Osteocyte (in vitro differentiated cells): ENCODE measurements at places on chromosomes 12 and 14. TPM values are rescaled to one million over a fixed set of nuclear protein-coding genes. Genes with fewer than 3 reads are reported as not detected.

- H3K36me3 ChIP-seq: no peaks in the 10 kb centered on the region
- no peak for DNase-seq
- peaks cover 2% of the 10 kb centered on the region for H3K27me3 ChIP-seq
- H3K4me3 ChIP-seq: no peak overlapping the region
- no peaks in the 10 kb centered on the region for H3K4me1 ChIP-seq
- no peak overlapping the region for H3K27ac ChIP-seq
These were observed 1004.4 kb upstream of the TMEM132C start for GRCh38 chr12:127262615-127263014.

DNA sequence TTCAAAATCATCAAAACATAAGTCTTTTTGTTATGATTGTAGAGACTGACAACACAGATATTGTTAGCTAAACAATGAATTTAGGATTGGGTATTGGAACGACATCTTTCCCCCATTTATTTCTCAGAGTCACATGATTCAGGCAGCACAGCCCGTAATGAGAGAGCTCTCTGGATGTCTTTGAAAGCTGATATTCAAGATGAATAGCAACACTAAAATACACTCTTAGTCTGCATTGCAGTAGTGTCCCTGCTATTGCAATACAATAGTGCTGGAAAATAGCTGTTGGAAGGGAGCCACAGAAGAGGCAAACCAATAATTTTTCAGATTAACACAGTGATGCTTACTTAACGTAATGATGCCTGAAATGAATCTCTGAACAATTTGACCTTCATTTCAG, 9.9 kb downstream of the GTSF1 start:
- no peak overlapping the region for H3K4me3 ChIP-seq
- DNase-seq: no peak
- H3K27ac ChIP-seq: no peak overlapping the region
- peaks cover 5% of the 10 kb centered on the region for H3K4me1 ChIP-seq
- no peaks in the 10 kb centered on the region for H3K36me3 ChIP-seq

- no peaks in the 10 kb centered on the region for H3K4me1 ChIP-seq
- H3K27ac ChIP-seq: no peak overlapping the region
- no peak overlapping the region for H3K4me3 ChIP-seq
- H3K36me3 ChIP-seq: no peaks in the 10 kb centered on the region
These were observed 16.8 kb upstream of the TESPA1 start for GRCh38 chr12:55001198-55001868.

DNA sequence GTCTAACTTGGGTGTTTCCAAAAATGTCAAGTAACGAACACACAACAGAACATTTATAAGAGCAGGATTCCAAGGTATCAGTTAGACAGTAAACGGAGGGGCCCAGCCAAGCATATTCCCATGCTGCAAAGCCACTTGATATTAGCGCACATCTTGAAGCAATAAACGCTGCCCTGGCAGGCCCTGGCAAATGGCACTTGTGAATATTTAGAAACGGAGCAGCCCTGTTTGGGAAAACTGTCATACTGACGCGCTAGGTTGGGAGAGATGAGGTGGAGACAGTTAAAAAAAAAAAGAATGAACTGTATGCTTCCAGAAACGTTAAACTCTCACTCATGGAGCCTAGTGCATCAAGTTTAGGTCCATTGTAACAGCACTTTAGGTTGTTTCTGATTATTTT, 9.3 kb downstream of the DGLUCY start:
- H3K4me3 ChIP-seq: no peak overlapping the region
- H3K27ac ChIP-seq: no peak overlapping the region
- no peaks in the 10 kb centered on the region for H3K27me3 ChIP-seq
- H3K36me3 ChIP-seq: peaks cover 14% of the 10 kb centered on the region
- peaks cover 8% of the 10 kb centered on the region for H3K4me1 ChIP-seq

- H3K4me1 ChIP-seq: no peaks in the 10 kb centered on the region
- no peaks in the 10 kb centered on the region for H3K36me3 ChIP-seq
- no peaks in the 10 kb centered on the region for H3K27me3 ChIP-seq
- DNase-seq: no peak
- no peak overlapping the region for H3K27ac ChIP-seq
These were observed 158.9 kb downstream of the KIF26A start for GRCh38 chr14:104297313-104297704.

DNA sequence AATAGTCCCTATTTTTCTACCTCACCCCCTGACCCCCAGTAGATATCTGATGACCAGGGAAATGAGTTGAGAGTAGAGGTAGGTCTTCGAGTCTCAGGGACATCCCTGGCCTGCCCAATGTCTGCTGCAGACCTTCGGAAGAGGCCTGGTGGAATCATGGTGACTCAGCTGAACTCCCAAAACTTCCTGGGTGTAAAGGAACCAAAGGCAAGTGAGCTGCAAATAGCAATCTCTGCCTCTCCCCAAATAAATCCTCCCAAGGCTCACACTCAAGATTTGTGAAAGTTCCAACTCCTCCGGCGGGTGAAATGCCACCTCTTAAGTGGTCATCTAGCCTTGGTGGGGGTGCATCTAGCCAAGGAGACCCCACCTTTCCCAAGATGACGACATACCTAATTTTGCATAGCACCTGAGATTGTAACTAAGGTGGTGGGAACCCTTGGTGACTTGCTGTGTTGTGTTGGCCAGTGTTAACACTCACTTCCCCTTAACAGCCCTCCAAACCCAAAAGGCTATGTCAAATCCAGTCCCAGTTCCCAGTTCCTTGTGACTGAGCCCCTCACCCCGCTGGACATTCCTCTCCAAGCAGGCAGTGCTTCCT, 6.3 kb downstream of the ZFP36L1 start:
- H3K36me3 ChIP-seq: peaks cover 48% of the 10 kb centered on the region
- H3K4me3 ChIP-seq: peak overlapping the region; percentile 60
- peak overlapping the region; percentile 80 for H3K27ac ChIP-seq
- H3K27me3 ChIP-seq: no peaks in the 10 kb centered on the region
- DNase-seq: no peak

DNA sequence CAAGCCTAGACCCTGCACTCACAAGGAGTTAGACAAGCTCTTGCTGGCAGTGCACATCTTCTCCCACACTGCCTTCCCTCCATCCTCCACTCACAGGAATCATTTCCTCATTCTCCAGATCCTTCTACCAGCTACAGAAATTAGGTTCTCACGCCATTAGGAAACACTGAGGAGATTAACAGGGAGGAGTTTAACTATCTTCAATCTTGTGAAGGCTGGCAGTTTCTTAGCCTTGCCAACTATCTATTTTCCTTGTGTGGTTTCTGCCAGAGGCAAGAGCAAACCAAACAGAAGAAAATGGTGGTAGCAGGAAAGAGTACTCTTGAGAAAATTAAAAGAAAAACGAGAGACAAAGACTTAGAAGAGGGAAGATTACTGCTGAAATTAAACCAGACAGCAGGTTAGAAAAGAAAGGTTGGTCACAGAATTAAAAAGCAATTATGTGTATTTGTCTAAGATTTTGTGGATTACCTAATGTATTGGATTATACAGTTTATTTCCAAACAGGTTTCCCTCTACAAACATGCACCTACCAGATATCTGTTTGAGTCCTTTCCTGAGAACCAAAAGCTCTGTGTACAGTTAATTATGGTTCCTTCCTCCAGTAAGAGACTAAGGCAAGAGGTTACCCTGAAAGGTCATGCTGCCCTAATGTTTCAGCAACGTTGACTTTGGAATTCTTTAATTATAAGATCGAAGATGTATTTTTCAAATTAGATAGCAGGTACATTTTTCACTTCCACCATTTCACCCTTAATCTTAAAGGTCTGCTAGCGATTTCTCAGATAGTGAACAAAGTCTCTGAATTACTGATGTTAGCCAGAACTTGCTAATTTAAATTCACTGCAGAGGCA, 5.0 kb downstream of the RERG start:
- H3K4me3 ChIP-seq: peak overlapping the region; percentile 36
- no peak for DNase-seq
- H3K4me1 ChIP-seq: peaks cover 83% of the 10 kb centered on the region
- peak overlapping the region; percentile 95 for H3K27ac ChIP-seq
- H3K27me3 ChIP-seq: no peaks in the 10 kb centered on the region

DNA sequence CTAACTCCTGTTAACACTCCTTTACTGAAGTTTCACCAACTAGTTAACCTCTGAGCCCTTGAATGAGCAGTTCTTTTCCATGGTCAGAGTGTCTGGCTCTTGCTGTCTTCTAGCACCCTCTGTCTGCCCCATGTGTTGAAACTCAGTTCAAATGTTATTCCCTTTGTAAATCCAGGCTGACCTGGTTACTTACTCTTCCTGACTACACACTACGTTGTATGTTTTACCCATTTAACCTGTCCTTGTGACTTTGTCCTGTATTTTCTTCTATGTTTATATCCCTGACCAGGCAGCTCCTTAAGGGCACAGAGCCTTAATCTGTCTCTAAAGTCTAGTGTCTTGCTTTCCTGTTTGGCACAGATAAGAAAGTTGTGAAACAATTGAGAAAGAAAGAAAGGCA, 389.0 kb upstream of the RPL10L start:
- H3K27ac ChIP-seq: no peak overlapping the region
- DNase-seq: no peak
- H3K4me1 ChIP-seq: no peaks in the 10 kb centered on the region
- no peaks in the 10 kb centered on the region for H3K36me3 ChIP-seq

DNA sequence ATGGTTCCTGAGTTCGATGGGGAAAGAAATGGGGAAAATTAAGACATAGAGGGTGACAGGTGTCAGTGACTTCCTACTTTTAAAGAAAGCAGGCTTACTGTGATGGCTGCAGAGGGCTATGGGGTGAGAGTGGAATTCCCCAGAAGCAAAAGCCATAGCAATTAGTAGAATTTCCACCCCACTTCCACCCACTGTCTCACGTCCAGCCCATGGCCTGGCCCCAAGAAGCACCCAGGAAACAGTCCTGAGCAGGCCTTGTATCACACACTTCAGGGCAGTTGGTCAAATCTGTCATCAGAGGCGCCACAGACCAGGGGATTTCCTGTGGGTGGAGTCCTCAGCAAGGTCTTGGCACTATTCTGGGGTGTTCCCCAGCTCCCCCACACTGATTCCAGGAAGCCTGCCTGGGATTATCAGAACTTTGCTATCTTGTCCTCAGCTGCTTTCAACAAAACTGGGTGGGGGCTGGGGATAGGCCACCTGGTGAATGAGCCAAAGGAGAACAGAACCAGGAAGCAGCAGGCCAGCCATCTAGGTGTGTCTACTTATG, 120.1 kb upstream of the CCND2 start:
- no peak overlapping the region for H3K27ac ChIP-seq
- H3K36me3 ChIP-seq: no peaks in the 10 kb centered on the region
- peak; percentile 36 for DNase-seq
- H3K4me3 ChIP-seq: no peak overlapping the region
- no peaks in the 10 kb centered on the region for H3K27me3 ChIP-seq
- no peaks in the 10 kb centered on the region for H3K4me1 ChIP-seq

GRCh38 chr12:98533723-98534251, 18.4 kb downstream of the TMPO start:
- H3K27ac ChIP-seq: peak overlapping the region; percentile 58
- no peak overlapping the region for H3K4me3 ChIP-seq
- DNase-seq: no peak
- H3K4me1 ChIP-seq: peaks cover 14% of the 10 kb centered on the region

GRCh38 chr14:75295491-75296345, 17.1 kb downstream of the FOS start:
- no peaks in the 10 kb centered on the region for H3K36me3 ChIP-seq
- DNase-seq: peak; percentile 92

DNA sequence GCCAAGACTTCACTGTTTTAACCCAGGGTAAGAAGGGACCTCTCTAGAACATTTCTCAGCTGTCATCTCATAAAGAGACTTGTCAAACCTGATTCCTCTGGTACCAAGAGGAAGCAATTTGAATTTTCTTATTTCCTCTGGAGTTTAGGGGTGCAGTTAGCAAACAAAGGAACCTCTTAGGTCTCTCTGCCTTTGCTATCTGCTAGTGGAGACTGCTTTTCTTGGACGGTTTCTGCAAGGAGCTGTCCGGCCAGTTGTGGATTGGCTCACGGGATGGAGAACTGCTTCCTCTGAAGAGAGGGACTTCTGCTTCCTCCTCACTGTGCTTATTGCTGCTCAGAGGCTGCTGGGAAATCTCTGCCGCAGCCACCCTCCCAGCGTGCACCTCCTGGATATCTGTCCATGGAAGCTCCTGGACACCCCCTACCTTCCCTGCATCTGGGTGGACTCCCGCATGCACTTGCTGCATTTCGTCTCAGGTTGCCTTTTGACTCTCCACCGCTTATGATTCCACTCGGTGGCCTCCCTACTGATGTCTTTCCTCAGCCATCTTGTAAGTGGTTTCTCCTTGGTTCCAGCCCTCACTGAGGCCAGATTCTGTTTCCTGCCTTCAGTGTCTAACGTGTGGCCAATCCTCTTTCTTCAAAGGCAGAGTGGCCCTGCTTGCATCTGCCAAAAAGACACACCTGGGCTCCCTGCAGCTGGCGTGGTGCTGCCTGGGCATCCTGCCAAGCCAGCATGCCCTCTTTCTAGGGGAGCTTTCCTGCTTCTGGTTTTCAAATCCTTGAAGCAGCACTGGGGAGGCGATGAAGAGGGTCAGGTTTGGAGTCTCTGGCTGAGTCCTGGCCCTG, 187.3 kb downstream of the CHST11 start:
- DNase-seq: no peak
- no peaks in the 10 kb centered on the region for H3K36me3 ChIP-seq
- no peaks in the 10 kb centered on the region for H3K4me1 ChIP-seq
- no peaks in the 10 kb centered on the region for H3K27me3 ChIP-seq
- H3K27ac ChIP-seq: no peak overlapping the region
- no peak overlapping the region for H3K4me3 ChIP-seq

GRCh38 chr14:93185349-93185720, 218 bp downstream of the LYSET start:
- no peaks in the 10 kb centered on the region for H3K27me3 ChIP-seq
- H3K4me3 ChIP-seq: peak overlapping the region; percentile 84
- peaks cover 9% of the 10 kb centered on the region for H3K36me3 ChIP-seq
- H3K27ac ChIP-seq: peak overlapping the region; percentile 90
- no peak for DNase-seq

- peaks cover 2% of the 10 kb centered on the region for H3K4me1 ChIP-seq
- no peak for DNase-seq
- H3K4me3 ChIP-seq: no peak overlapping the region
These were observed 7.6 kb upstream of the STK38L start for GRCh38 chr12:27236498-27236897.

- H3K27ac ChIP-seq: peak overlapping the region; percentile 86
- no peak for DNase-seq
- H3K36me3 ChIP-seq: no peaks in the 10 kb centered on the region
- peaks cover 30% of the 10 kb centered on the region for H3K4me1 ChIP-seq
These were observed 36.8 kb downstream of the EAPP start for GRCh38 chr14:34502545-34503225.

TAMALIN gene
- total RNA-seq: 22.5 and 25.5 TPM in 2 replicates

ADAMTS20 gene
- not detected in 2 replicates for total RNA-seq

HOXC6 gene
- not detected in 2 replicates for total RNA-seq

RERG gene
- 83.8 and 92.7 TPM in 2 replicates for total RNA-seq

CCND2 gene
- total RNA-seq: 9.8 and 12.6 TPM in 2 replicates

GLIPR1L1 gene
- not detected in 2 replicates for total RNA-seq

CISTR gene
- not detected in 2 replicates for total RNA-seq

PPM1H gene
- total RNA-seq: 60.8 and 67.0 TPM in 2 replicates

TAS2R46 gene
- 1.3 and 1.5 TPM in 2 replicates for total RNA-seq

HSPB8 gene
- total RNA-seq: 2.0 and 2.8 TPM in 2 replicates

TEX52 gene
- not detected in 2 replicates for total RNA-seq

GLT1D1 gene
- 0.11 TPM in 1 of 2 replicates, not detected in the other for total RNA-seq

PTPRQ gene
- total RNA-seq: 0.13 and 0.35 TPM in 2 replicates

EIF2S3B gene
- 0.73 and 0.97 TPM in 2 replicates for total RNA-seq

CIROP gene
- not detected in 2 replicates for total RNA-seq
